ENCODE measurements at places on chromosomes 1 and 21.
A peak's percentile ranks its signal among the peaks of the same experiment; 100 is the strongest.

GRCh38 chr1:231355171-231355570 lies 17.1 kb downstream of the SPRTN start:
- no peaks in the 10 kb centered on the region for H3K4me1 ChIP-seq
- no peaks in the 10 kb centered on the region for H3K36me3 ChIP-seq
- no peak overlapping the region for H3K4me3 ChIP-seq
- no peaks in the 10 kb centered on the region for H3K27me3 ChIP-seq
- no peak overlapping the region for H3K27ac ChIP-seq
- DNase-seq, result no peak

GRCh38 chr1:93756657-93757056 lies 75.0 kb upstream of the BCAR3 start:
- H3K4me3 ChIP-seq, result no peak overlapping the region
- H3K4me1 ChIP-seq, result no peaks in the 10 kb centered on the region
- no peaks in the 10 kb centered on the region for H3K27me3 ChIP-seq
- H3K27ac ChIP-seq, result no peak overlapping the region

DNA sequence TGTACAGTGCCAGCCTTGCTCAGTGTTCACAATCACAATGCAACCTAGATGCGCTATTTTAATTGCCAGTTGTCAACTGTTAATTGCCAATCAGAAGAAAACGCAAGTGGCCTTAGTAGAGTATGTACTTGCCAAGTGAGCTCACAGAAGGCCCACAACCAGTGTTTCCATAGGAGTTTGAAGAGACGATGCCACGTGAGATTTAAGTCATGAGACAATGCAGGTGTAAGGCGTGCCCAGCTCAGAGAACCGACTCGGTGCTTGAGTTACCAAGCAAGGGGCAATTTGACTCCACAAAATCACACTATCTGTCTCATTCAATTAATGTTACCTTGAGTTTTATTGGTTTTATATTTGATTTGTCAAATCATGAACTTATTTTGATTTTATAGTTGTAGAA lies 65.6 kb downstream of the TEX35 start:
- H3K4me3 ChIP-seq, result no peak overlapping the region
- no peak for DNase-seq
- no peaks in the 10 kb centered on the region for H3K36me3 ChIP-seq
- H3K4me1 ChIP-seq, result peaks cover 6% of the 10 kb centered on the region
- H3K27me3 ChIP-seq, result no peaks in the 10 kb centered on the region

DNA sequence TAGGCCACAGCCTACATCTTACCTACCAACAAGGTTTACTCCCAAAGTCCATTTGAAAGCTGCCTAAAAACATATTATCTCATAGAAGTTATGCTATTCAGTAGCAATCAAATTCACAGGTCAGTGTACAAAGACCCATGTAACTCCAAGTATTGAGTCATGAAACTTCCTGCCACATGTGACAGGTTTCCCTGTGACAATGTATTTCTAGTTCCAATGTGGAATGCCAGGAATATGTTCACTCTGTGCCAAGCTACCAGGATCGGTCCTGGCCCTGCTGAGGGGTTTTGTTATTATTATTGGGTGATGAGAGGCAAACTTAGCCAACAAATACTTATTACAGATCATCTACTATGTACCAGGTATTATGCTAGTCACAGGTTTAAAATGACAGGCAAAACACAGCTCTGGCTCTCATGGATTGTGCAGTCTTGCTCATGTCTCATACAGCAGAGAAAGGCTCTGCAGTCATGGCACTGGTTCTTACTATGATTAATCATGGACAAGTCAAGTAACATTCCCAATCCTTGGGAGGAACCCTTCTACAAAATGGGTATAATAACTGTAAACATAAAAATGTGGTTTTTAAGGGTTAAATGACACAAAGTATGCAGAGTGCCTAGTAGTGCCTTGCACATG lies 22.5 kb downstream of the DPH5 start:
- no peak overlapping the region for H3K4me3 ChIP-seq
- no peak for DNase-seq
- no peaks in the 10 kb centered on the region for H3K27me3 ChIP-seq
- H3K4me1 ChIP-seq, result peaks cover 24% of the 10 kb centered on the region
- no peak overlapping the region for H3K27ac ChIP-seq

- peaks cover 60% of the 10 kb centered on the region for H3K4me1 ChIP-seq
- DNase-seq, result no peak
- no peaks in the 10 kb centered on the region for H3K36me3 ChIP-seq
- no peak overlapping the region for H3K4me3 ChIP-seq
- no peaks in the 10 kb centered on the region for H3K27me3 ChIP-seq
- H3K27ac ChIP-seq, result peak overlapping the region; percentile 67
Observed at GRCh38 chr1:91764471-91765115, 121.4 kb downstream of the TGFBR3 start.

DNA sequence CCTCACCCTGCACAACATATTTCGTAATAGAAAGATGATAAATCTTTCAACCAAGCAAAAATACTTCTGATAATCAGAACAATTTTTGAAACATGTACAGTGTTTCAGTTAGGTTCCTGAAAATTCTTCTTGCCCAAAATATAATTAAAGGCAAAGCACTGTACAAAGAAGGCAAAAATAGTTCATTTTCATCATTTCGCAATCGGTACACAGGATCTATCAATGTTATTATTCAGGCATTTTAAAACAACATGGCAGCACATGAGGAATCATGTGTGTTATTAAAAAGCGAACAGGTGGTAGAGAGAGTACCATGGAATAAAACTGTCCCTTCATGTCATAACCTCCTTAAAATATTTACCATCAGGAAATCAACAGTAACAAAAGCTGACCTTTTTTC lies 356.9 kb downstream of the DPYD start:
- H3K27ac ChIP-seq, result no peak overlapping the region
- H3K27me3 ChIP-seq, result no peaks in the 10 kb centered on the region
- no peaks in the 10 kb centered on the region for H3K4me1 ChIP-seq
- no peak overlapping the region for H3K4me3 ChIP-seq
- no peak for DNase-seq
- no peaks in the 10 kb centered on the region for H3K36me3 ChIP-seq

GRCh38 chr1:210910020-210910575 lies 223.8 kb downstream of the KCNH1 start:
- H3K27me3 ChIP-seq, result no peaks in the 10 kb centered on the region
- DNase-seq, result no peak
- H3K4me3 ChIP-seq, result no peak overlapping the region
- H3K36me3 ChIP-seq, result no peaks in the 10 kb centered on the region

DNA sequence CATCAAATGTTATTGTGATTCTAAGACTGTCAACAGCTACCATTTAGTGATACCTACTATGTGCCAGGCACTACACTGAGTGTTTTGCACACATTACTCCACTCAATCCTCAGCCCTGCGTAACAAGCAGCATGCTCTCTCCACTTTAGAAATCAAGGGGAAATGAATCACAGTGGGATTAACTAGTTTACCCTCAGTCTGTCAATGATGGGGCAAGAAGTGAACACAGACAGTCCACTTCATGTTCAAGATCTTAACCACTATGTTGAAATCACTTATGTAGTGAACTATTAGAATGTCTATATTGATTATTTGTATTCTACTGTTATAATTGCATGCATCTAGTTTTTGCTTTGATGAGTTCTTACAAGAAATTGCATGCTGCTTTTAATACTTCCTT lies 165.3 kb downstream of the LTN1 start:
- H3K4me3 ChIP-seq, result no peak overlapping the region
- no peak for DNase-seq
- no peak overlapping the region for H3K27ac ChIP-seq
- peaks cover 15% of the 10 kb centered on the region for H3K4me1 ChIP-seq
- H3K27me3 ChIP-seq, result no peaks in the 10 kb centered on the region

DNA sequence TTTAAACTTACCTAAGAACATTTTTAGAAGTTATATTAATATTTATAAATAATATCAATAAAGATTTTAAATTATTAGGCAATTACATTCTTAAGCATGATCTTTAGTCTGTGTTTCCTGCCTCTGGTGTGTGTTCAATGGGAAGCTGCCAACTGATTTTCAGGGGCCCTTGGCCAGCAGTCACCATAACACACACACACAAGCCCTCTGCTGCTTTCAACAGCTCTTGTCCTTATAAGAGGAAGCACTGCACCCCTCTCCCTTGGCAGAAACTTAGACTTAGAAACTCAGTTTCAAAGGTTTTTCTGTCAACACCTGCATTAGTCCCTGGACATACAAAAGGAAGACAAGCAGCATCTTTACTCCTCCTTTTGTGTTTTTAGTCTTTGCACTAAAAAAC lies 81.4 kb downstream of the VAV3 start:
- peaks cover 14% of the 10 kb centered on the region for H3K27me3 ChIP-seq
- H3K4me1 ChIP-seq, result no peaks in the 10 kb centered on the region
- no peak overlapping the region for H3K27ac ChIP-seq

DNA sequence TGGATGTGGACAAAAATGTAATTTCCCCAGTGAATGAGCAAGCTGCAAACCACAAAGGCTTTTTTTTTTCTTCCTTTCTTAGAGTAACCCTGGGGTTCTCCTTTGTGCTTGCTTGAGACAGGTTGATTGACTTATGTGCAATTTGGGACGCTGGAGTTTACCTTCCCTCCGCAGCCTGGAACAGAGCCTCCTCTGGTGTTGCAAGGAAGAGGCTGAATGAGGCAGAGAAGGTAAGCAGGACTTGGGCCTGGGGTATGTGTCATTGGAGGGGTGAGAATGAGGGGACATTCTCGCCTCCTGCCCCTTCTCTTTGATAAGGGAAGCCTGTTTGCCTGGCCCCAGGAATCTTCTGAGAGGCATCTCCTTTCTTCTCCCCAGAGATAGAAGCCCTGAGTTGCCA lies 49.8 kb downstream of the NFASC start:
- no peaks in the 10 kb centered on the region for H3K27me3 ChIP-seq
- no peak overlapping the region for H3K27ac ChIP-seq
- no peak overlapping the region for H3K4me3 ChIP-seq
- H3K36me3 ChIP-seq, result peaks cover 19% of the 10 kb centered on the region

GRCh38 chr1:15762546-15762945 lies 4.0 kb downstream of the FBLIM1 start:
- DNase-seq, result no peak
- H3K27ac ChIP-seq, result no peak overlapping the region
- peaks cover 84% of the 10 kb centered on the region for H3K4me1 ChIP-seq
- no peak overlapping the region for H3K4me3 ChIP-seq
- H3K36me3 ChIP-seq, result no peaks in the 10 kb centered on the region

DNA sequence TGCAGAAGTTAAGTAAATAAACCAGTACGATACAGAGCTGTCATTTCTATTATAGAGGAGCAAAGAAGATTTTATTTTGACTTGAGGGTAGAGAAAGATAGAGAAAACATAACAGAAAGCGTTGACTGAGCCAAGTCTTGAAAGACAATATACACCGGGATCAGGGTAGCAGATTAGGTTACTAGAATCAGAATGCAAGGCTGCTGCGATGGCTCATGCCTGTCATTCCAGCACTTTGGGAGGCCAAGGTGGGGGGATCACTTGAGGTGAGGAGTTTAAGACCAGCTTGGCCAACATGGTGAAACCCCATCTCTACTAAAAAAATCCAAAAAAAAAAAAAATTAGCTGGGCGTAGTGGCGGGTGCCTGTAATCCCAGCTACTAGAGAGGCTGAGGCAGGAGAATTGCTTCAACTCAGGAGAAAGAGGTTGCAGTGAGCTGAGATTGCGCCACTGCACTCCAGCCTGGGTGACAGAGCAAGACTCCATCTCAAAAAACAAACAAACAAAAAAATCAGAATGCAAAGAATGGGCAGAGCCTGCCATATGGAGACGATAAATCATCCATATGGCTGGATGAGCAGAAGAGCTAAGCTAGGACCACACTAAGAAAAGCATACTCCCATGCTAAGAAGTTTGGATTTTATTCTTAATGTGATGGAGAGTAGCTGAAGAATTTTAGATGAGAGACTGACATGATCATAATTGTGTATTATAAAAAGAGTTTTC lies 9.9 kb upstream of the ABCD3 start:
- DNase-seq, result no peak
- H3K4me3 ChIP-seq, result no peak overlapping the region
- no peaks in the 10 kb centered on the region for H3K4me1 ChIP-seq
- H3K36me3 ChIP-seq, result no peaks in the 10 kb centered on the region
- no peak overlapping the region for H3K27ac ChIP-seq

- no peak overlapping the region for H3K27ac ChIP-seq
- no peak overlapping the region for H3K4me3 ChIP-seq
- H3K4me1 ChIP-seq, result peaks cover 70% of the 10 kb centered on the region
Observed at GRCh38 chr21:43193651-43194302, 25.0 kb downstream of the CRYAA start.

GRCh38 chr1:184881941-184882913 lies 92.1 kb downstream of the NIBAN1 start:
- peak overlapping the region; percentile 85 for H3K27ac ChIP-seq
- no peak for DNase-seq

GRCh38 chr1:170471398-170472053 lies 60.4 kb upstream of the GORAB start:
- no peaks in the 10 kb centered on the region for H3K36me3 ChIP-seq
- H3K27me3 ChIP-seq, result no peaks in the 10 kb centered on the region
- no peak overlapping the region for H3K27ac ChIP-seq
- no peak overlapping the region for H3K4me3 ChIP-seq
- H3K4me1 ChIP-seq, result no peaks in the 10 kb centered on the region

GRCh38 chr21:36575306-36575705 lies 95.4 kb upstream of the CLDN14 start:
- H3K27ac ChIP-seq, result no peak overlapping the region
- DNase-seq, result no peak
- H3K27me3 ChIP-seq, result no peaks in the 10 kb centered on the region
- H3K36me3 ChIP-seq, result no peaks in the 10 kb centered on the region
- no peaks in the 10 kb centered on the region for H3K4me1 ChIP-seq

DNA sequence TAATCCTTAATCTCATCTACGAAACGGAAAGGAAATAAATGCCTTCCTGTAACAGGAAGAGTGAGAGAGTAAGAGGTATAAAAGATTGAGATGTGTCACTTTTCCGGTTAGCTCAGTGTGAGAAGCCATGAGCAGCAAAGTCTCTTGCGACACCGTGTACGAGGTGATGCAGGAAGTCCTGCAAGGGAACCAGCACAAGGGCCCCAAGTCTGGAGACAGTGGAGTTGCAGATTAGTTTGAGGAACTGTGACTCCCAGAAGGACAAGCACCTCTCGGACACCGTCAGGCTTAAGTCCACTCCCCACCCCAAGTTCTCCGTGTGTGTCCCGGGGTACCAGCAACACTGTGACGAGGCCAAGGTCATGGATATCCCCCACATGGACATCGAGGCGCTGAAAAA lies 592.3 kb upstream of the ADGRL2 start:
- no peaks in the 10 kb centered on the region for H3K27me3 ChIP-seq
- no peak overlapping the region for H3K27ac ChIP-seq
- H3K4me1 ChIP-seq, result no peaks in the 10 kb centered on the region
- no peak overlapping the region for H3K4me3 ChIP-seq
- DNase-seq, result no peak

DNA sequence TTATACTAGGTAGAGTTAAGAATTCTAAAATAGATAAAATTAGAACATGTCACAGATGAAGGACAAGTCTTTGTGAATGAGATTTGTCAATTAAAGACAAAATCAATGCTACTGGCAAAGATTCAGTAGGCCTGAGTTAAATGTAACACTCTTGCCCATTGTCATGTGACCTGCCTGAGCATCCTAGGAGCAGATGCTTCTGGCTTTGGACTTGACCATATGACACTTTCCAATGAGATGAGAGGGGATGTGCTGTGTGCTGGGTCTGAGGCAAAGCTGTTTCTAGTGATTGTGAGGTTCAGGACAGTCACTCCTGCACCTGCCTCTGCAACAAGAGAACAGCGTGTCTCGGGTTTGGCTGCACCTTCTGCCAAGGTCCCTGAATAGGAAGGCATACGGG lies 144.9 kb downstream of the HIVEP3 start:
- peaks cover 70% of the 10 kb centered on the region for H3K4me1 ChIP-seq
- no peak overlapping the region for H3K4me3 ChIP-seq
- H3K27ac ChIP-seq, result no peak overlapping the region
- no peaks in the 10 kb centered on the region for H3K27me3 ChIP-seq

GRCh38 chr1:42955311-42956063 lies 3.2 kb downstream of the SLC2A1 start:
- peaks cover 39% of the 10 kb centered on the region for H3K4me1 ChIP-seq
- DNase-seq, result no peak
- peak overlapping the region; percentile 71 for H3K4me3 ChIP-seq
- H3K27me3 ChIP-seq, result no peaks in the 10 kb centered on the region
- H3K27ac ChIP-seq, result peak overlapping the region; percentile 99
- no peaks in the 10 kb centered on the region for H3K36me3 ChIP-seq

All from esophagus squamous epithelium (tissue), 5 donors.